ENCODE measurements at places on chromosomes 6 and 20.
A peak's percentile ranks its signal among the peaks of the same experiment; 100 is the strongest.

DNA sequence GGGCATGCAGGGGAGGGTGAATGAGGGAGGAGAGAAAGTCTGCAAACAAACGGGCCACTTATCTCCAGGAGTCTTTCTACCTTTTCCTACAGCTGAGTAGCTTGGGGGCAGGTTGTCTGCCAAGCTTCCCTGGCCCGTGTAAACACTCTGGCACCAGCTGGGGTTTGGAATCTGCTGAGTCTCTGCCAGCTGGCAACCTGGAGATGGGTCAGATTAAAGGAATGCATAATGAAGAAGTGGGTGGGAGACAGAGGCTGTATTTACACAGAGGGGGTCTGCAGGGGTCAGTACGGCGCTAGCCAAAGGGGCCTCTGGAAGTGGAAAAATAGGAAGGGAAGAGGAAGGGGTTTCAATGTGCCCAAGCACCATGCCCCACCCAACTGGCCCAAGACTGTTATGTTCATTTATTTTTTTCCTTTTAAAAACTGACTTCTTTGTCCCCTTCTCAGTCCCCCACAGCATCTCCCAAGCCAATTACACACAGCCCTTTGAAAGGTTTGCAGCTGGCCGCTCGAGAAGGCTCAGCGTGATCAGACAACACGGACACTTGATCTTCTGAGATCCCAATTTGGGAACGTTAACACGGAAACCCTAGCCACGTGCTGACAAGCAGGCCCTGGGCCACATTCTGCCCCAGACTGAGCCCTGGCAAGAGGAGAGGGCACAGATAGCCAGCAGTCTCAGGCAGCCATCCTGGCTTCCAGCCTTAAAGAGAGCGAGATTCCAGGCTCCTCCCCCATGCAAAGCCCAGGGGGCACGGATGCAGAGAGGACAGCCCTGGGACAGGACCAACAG is 25.2 kb downstream of the TRAM2 start:
- DNase-seq, result peak; percentile 92

DNA sequence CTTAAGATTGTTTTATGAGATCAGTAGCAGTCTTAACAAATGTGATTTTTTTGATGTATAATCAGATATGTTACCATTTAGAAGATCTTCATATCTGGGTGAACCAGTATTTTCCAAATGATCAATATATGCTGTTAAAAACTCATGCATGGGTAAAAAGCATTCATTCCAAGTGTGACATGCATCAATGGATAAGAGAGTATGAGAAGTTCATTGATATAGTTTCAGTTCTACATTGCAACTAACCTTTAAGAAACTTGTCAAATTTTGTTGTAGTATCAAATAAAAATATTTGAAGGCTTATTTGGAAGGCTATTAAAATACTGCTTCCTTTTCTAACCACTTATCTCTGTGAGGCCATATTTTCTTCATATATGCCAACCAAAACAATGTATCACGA is 117.7 kb downstream of the FIG4 start:
- no peak for DNase-seq

- DNase-seq, result no peak
Measured at GRCh38 chr6:90158936-90159335, 137.7 kb downstream of the BACH2 start.

- no peak for DNase-seq
Measured at GRCh38 chr20:58064411-58065010, 163.9 kb downstream of the ANKRD60 start.

- no peak for DNase-seq
Measured at GRCh38 chr20:440636-441035, 21.7 kb downstream of the TBC1D20 start.

All from urothelium cell line (cell line).